Activated CD8-positive, alpha-beta memory T cell treated with anti-CD3 and anti-CD28 coated beads for 1 hour (primary cell): ENCODE measurements at places on chromosomes 5 and 9.

GRCh38 chr5:115423541-115423940 is 121.0 kb downstream of the FEM1C start:
- DNase-seq: no peak

- DNase-seq: no peak
Observed at GRCh38 chr5:160493806-160494338, 72.2 kb downstream of the PTTG1 start.

GRCh38 chr5:128271859-128272464 is 188.4 kb downstream of the SLC12A2 start:
- no peak for DNase-seq

GRCh38 chr5:56851258-56851941 is 36.1 kb downstream of the MAP3K1 start:
- DNase-seq: no peak

DNA sequence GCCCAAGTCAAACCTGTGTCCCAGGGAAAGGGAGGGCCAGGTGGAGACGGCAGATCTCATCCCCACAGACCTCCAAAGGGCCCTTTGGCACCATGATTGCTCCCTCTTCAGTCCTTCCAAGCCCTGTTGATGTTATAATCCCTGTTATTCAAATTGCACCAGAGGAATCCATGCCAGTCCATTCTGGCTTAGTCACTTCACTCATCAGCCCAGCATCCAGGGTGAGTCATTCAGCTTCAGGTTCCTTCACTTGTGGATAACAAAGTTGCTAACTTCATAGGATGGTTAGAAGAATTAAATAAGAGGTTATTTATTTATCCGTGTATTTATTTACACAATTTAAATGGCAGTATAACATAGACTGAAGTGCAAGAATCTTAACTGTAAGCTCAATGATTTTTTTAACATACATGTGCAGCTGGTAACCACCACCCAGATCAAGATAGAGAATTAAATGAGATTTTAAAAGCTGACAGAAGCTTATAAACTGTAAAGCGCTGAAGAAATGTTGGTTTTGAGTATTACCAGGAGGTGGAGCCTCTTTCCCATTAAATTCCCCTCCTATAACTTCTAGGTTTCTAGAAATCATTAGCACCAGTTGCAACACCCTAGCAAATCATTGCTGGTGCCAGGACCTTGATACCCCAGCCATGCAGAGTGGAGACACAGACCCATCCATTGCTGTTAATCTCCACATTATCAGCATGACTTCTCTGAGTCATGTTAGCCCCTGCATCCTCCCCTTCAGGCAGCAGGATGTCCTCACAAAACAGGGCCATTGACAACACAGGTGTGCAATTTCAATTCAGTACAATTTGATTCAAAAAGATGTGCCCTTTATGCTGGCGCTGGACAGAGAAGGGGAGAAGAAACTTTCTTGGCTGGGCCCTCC is 77.4 kb downstream of the SEC61B start:
- no peak for DNase-seq

DNA sequence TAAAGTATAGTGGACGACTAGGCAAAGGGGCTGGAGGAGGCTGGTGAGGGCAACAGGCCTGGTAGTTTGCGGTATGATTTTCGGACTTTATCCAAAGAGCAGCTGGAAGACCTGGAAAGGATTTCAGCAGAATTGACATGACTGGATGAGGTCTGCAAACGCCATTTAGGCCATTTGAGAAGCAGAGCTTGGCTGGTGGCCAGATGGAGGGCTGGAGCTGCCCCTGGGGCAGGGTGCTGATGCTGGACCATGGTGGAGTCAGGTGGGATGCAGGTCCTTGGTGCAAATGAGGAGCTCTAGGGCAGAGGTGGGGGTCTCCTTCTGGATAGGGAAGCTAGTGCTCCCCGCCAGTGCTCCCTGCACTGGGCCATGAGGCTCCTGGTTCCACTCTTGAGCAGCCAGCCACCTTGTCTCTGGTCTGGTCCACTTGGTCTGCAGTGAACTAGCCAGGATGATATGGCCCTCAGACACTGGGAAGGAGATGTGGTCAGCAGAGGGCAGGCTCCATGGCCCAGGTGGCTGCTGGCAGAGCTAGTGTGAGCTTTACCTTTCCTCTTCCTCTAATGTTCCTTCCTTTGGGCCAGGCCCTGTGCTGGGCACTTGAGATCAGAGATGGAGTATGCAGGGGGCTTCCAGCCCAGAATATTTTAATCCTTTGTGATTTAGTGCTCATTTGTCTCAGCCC is 31.4 kb downstream of the COL27A1 start:
- DNase-seq: no peak

- no peak for DNase-seq
Observed at GRCh38 chr5:41940641-41941040, 15.6 kb downstream of the FBXO4 start.

GRCh38 chr5:131523500-131524185 is 111.4 kb downstream of the RAPGEF6 start:
- DNase-seq: no peak

DNA sequence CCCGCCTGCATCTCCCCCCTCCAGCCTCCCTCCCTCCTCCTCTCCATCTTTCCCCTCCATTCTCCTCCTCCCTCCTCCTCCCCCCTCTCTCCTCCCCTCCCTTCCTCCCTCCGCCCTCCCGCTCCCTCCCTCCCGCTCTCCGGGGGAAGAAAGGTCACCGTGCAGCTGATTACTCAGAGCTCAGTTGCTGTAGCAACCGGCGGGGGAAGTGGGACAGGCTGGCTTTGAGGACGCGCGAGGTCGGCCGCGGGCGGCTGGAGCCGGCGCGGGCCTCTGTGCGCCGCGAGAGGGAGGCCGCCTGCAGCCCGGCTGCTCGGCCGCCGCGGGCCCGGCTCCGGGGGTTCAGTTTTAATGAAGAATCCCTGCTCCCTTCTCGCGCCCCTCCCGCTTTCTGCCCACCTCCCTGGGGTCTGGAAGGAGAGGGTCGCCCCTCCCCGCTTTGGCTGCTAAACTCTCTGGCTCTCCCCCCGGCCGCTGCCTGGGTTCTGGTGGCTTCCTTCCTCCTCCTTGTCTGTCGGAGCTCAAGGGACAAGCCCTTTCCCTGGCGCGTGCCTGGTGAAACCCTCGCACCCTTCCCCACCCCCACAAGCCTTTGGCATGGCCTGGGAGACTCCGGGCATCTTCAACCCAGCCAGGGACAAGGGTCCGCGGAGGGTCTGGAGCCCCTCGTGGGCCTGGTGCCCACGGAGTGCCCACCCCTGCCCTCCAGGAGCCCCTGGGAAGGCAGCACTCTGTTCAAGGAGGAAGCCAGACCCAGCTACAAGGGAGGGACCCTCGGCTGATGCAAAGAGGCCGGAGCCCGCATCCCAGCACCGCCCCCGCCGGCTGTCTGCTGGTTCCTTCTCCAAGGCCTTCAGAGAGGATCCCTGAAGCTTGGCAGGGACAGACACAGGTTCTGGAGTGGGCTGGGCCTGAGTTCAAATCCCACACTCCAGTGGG is 160.3 kb downstream of the C9orf50 start:
- DNase-seq: peak; percentile 79

DNA sequence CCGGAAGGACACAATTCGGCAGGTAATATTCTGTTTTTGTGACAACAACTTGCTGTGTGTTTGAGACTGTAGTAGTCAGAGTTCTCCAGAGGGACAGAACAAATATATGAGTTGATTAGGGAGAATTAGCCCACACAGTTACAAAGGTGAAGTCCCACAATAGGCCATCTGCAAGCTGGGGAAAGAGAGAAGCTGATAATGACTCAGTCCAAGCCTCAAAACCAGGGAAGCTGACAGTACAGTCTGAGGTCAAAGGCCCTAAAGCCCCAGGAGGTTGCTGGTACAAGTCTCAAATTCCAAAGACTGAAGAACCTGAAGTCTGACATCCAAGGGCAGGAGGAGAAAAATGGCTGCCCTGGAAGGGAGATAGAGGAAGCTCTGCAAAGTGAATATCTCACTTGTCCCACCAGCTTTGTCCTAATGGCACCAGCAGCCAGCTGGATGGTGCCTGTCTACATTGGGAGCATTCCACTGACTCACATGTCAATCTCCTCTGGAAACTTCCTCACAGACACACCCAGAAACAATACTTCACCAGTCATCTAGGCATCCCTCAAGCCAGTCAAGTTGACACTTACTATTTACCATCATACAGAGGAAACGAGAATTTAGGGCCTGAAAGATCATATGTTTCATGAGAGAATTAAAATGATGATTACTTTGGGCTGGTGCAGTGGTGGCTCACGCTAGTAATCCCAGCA is 36.3 kb upstream of the CTXN3 start:
- no peak for DNase-seq

DNA sequence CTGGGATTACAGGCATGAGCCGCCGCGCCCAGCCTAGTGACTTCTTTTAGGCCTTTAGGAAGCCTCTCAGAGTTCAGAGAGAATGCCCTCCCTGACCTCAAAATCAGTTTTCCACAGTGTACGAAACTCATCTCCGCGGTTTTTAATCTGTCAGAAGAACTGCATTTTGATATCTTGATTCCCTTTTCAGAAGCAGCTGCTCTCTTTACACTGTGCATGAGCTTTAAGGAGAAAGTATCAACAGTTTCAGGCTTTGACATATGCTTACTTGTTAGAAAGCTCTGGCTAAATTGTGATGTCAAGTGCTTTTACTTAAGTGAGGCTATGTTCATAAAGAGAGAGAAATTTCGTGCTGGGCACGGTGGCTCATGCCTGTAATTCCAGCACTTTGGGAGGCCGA is 74.6 kb downstream of the USP20 start:
- no peak for DNase-seq

GRCh38 chr9:132216861-132217619 is 55.2 kb downstream of the NTNG2 start:
- DNase-seq: no peak

GRCh38 chr9:36746415-36746814 is 173.7 kb downstream of the MELK start:
- no peak for DNase-seq

DNA sequence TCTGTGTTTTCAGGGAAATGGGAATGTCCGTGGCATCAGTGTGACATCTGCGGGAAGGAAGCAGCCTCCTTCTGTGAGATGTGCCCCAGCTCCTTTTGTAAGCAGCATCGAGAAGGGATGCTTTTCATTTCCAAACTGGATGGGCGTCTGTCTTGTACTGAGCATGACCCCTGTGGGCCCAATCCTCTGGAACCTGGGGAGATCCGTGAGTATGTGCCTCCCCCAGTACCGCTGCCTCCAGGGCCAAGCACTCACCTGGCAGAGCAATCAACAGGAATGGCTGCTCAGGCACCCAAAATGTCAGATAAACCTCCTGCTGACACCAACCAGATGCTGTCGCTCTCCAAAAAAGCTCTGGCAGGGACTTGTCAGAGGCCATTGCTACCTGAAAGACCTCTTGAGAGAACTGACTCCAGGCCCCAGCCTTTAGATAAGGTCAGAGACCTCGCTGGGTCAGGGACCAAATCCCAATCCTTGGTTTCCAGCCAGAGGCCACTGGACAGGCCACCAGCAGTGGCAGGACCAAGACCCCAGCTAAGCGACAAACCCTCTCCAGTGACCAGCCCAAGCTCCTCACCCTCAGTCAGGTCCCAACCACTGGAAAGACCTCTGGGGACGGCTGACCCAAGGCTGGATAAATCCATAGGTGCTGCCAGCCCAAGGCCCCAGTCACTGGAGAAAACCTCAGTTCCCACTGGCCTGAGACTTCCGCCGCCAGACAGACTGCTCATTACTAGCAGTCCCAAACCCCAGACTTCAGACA is 9.5 kb downstream of the RAB24 start:
- DNase-seq: no peak

DNA sequence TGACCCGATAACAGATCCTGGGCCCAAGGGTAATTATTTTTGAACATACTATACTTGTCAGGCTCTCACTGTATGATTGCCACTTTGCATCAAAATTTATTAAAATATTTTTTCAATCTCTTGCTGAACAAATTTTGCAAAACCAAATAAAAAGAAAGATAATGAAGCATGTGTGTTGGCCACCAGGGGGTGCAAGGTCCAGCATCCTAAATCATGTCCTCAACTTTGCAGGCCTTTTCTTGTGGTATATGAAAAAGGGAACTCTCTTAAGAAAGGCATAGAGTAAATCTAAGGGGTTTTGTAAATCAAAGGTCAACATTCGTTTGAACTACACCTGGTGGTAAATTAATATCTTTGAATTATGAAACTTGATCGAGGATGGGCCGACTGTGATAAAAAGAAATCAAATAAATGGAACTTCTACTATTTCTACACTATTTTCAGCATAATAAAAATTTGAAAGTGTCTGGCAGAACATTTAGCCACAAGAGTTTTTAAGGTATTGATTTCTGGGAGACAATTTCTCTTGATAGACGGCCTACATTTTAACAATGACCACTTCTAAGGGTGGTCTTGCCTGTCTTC is 676.5 kb downstream of the DMRTA1 start:
- DNase-seq: no peak

DNA sequence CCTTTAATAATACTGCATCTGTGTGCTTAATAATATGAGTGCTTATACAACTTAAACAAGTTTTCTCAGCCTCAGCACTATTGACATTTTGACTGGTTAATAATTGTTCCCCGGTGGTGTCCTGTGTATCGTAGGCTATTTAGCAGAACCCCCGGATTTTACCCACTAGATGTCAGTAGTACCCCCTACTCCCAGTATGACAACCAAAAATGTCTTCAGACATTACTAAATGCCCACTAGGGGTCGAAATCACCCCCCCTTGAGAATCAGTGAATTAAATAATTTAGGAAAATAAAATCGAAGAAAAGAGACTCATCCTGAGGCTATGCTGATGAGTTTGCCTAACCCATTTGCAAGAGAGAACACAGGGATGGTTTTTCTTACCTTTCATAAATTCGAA is 166.3 kb downstream of the ATP10B start:
- no peak for DNase-seq

- DNase-seq: no peak
Observed at GRCh38 chr5:176162198-176162597, 76.0 kb upstream of the SIMC1 start.

GRCh38 chr9:114486205-114486963 is 18.9 kb downstream of the WHRN start:
- no peak for DNase-seq

DNA sequence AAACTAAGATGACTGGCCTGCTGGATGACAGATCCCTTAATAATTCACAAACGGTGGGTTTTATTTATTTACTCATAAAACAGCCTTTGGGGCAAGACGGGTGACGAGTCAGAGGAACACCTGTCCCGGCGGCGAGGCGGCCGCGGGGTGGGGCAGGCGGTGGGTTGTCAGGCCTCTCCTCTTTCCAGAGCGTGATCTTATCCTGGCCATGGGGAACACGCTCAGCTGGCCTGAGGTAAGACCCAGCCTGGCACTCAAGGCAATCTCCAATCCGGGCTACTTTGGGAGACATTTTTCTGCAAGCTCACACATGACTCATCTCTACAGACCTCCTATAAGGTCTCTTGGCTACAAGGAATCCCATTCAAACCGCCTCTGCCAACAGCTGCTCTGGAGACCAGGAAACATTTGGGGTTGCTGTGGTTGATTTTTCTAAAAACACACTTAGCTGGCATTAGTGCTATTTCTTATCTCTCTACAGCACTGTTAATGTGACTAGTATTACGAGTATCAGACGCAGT is 6.3 kb downstream of the RAPGEF1 start:
- no peak for DNase-seq
